Progenitor cell of endocrine pancreas (in vitro differentiated cells): ENCODE measurements at places on chromosomes 13 and 19. TPM values are rescaled to one million over a fixed set of nuclear protein-coding genes. Genes with fewer than 3 reads are reported as not detected.

GRCh38 chr13:22821589-22821988 is 359.2 kb upstream of the SGCG start:
- no peak for DNase-seq

DNA sequence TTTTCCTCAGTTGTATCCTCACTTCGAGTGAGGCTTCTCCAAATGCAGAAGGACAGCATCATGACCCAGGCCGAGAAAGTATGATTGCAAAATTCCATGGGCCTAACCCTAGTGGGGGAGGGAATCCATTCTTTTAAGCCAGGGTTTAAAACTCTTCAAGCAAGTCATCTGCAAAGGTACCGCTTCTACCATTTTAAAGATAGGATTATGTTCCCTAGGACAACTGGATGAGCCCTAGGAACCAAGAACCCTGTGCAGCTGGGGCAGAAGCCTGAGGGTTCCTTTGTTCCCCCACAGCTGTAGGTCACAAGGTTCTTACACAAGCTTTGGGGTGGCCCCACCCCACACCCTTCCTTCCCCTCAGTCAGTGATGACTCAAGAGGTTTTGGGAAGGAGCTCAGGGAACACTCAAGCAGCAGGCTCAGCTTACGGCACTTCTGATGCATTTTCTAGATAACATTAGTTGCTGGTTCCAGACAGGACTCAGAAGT is 13.5 kb downstream of the ARL11 start:
- no peak for DNase-seq

The RRAS gene
- total RNA-seq = 2.6 and 3.9 TPM in 2 replicates

GRCh38 chr19:44816301-44816700 is 7.4 kb downstream of the BCAM start:
- no peak for DNase-seq

The FPR3 gene
- not detected in 2 replicates for total RNA-seq

The CGB3 gene
- not detected in 2 replicates for total RNA-seq

DNA sequence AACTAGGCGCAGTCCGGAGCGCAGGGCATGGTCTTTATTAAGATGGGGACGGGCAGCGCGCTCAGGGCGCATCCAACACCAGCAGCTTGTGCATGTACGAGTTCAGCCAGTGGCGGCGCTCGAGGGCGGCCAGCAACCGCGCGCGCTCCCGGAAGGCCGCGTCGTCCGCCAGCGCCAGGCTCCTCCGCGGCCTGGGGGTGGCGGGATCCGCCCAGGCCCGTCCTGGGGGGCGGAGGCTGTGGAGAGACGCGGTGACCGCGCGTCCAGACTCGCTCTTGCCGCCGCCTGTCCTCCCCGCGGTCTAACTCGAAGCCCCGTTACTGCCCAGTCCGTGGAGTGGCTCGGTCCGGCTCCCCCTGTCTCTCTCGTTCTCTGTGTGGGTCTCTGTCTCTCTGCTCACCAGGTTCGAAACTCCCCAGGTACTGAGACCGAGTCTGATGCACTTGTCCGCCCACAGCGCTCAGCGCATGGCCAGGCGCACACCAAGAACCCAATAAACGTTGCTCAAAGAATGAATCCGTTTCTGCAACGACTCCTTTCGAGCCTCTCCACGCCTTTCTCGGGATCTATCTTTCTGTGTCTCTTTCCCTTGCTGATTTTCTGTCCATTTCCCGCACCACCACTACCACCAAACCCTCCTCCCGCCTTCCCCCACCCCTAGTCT is 702 bp downstream of the PTH2 start:
- DNase-seq = no peak

GRCh38 chr13:76175961-76176725 is 540.0 kb downstream of the LMO7 start:
- DNase-seq = no peak

The CRLF1 gene
- total RNA-seq = 4.4 and 6.0 TPM in 2 replicates

GRCh38 chr13:31610270-31610998 is 128.9 kb upstream of the RXFP2 start:
- no peak for DNase-seq

The LIM2 gene
- total RNA-seq = not detected in 2 replicates

- no peak for DNase-seq
Observed at GRCh38 chr19:54399189-54399588, 16.1 kb upstream of the TTYH1 start.

DNA sequence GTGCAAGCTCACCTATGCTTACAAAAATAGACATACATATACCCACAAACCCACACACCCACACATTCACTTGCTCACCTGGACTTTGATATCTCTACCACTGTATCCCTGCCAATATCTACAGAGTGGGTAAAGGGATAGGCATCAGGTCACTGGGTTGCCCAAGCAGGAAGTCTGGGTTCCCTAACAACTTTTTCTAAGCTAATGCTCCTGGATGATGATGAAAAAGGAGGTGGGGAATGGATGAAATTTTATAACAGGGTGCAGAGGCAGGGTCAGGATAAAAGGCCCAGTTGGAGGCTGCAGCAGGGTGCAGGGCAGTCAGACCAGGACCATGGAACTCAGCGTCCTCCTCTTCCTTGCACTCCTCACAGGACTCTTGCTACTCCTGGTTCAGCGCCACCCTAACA is at the start of gene CYP2B6:
Gene CYP2B6 (plus strand): TSS at position 311 of the 410 bp plus-strand sequence. CDS start 24 bp downstream, at position 335.
- DNase-seq = no peak

DNA sequence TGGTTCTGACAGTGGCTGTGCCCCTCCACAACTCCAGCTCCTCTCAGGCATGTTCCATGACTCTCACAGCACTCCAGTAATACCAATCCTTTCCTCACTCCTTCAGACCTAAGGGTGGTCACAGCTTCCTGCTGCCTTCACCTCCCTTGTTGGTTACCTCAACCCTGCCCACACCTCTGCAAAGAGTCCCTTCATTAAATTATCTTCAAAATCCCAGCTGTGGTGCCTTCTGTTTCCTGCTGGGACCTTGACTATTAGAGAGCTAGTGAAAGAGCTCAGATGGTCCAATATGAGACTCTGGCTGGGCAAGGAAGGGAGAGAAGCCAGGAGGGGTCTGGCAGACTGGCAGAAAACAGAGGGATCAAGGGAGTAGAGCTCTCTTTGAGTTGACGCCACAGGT is 26.1 kb downstream of the DEDD2 start:
- DNase-seq = no peak

- no peak for DNase-seq
Observed at GRCh38 chr19:19274716-19275565, 1.8 kb upstream of the TM6SF2 start.
